ENCODE measurements at places on chromosomes 2 and 18.

DNA sequence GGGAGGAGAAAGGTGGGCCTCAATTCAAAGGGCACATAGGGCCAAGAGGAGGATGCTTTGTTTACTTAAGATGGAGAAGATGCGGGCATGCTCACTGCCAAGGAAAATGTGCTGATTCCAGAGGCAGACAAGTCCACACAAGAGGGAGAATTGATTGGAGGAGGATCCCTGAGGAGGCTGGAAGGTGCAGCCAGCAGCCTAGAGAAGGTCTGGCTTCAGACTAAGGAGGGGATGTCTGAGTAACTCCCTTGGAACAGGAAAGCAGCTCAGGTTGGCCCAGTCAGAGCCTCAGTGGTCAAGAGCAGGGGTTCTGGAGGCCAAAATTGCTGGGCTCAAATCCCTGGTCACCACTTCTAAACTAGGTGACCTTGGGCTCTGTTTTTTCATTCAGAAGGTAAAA lies 265.5 kb upstream of the NCKAP5 start:
- DNase-seq = no peak

GRCh38 chr2:193824474-193824873 lies 1629.7 kb upstream of the TMEFF2 start:
- no peak for DNase-seq

- no peak for DNase-seq
Measured at GRCh38 chr2:123853161-123853560, 171.9 kb upstream of the CNTNAP5 start.

DNA sequence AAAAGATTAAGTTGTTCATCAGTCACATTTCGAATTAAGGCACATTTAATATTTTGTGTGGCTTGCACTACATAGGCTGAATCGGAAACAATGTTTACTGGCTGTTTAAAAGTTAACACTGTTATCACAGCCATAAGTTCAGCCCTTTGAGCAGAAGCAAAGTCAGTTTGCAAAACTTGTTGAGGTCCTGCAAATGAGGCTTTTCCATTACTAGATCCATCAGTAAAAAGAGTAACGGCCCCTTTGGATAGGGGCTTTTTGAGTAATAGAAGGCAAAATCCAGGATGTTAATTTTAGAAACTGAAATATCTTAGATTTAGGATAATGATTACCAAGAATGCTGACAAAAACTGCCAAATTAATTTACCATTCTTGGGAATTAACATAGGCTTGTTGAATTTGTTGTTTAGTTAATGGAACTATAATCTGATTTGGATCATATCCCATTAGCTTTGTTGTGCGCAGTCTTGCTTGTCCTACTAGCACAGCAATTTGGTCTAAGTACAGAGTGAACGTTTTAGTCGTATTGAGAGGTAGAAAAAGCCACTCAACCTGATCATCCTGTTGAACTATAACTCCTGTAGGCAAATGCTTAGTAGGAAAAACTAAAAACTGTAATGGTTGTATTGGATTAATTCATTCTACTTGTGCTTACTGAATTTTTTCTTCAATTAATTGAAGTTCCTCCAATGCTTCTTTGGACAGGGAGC lies 13.9 kb upstream of the SUCLG1 start:
- DNase-seq = no peak

- DNase-seq = no peak
Measured at GRCh38 chr2:99688699-99689098, 198.9 kb upstream of the REV1 start.

- no peak for DNase-seq
Measured at GRCh38 chr2:24527536-24527935, 36.5 kb downstream of the NCOA1 start.

DNA sequence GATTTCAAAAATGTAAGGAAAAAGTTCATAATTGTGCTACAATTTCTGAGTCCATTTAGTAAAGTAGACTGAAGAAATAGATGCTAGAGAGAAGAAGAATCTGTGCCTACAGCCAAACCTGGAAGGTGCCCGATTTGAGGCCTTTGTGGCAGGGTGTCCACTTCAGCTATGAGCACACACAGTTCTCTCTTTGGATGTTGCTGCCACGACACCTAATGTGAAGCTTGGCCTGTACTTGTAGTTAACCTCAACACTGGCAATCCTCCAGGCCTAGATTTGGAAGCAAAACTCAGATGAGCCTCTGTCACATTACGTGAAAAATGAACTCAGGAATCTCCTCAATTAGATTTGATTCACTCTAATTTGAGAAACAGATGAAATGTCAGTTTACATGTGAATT lies 90.1 kb upstream of the LRP1B start:
- no peak for DNase-seq

GRCh38 chr2:55502590-55503141 lies 16.9 kb upstream of the CFAP36 start:
- DNase-seq = no peak

- DNase-seq = peak; percentile 5
Measured at GRCh38 chr2:211035548-211036185, 479.3 kb downstream of the CPS1 start.

- DNase-seq = no peak
Measured at GRCh38 chr2:122595065-122595464, 839.6 kb downstream of the TSN start.

- DNase-seq = no peak
Measured at GRCh38 chr2:118752762-118753429, 94.6 kb downstream of the EN1 start.

DNA sequence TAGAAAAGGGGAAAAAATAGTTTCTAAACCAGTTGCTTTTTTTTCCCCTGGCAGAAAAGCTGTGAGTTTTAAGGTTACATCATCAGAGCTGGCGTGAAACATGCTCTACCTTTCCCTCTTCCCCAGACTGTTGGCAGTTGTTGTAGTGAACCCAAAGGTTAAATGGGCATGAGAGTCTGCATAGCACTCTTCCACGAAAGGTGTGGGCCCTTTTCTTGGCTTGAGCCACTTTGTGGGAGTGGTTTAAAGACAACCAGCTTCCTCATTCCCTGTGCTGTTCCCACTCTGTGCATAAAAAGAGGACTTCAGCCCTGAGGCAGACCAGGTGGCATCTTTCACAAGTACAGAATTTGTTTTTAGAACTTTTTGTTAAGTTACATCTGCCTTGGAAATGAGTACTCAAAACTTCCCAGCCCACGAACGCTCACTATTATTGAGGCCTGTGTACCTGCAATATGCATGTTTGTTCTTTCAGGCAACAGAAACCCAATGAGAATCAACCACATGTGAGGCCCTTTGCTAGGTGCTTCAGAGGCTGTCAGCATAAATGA lies 243.8 kb downstream of the BABAM2 start:
- DNase-seq = peak; percentile 27

DNA sequence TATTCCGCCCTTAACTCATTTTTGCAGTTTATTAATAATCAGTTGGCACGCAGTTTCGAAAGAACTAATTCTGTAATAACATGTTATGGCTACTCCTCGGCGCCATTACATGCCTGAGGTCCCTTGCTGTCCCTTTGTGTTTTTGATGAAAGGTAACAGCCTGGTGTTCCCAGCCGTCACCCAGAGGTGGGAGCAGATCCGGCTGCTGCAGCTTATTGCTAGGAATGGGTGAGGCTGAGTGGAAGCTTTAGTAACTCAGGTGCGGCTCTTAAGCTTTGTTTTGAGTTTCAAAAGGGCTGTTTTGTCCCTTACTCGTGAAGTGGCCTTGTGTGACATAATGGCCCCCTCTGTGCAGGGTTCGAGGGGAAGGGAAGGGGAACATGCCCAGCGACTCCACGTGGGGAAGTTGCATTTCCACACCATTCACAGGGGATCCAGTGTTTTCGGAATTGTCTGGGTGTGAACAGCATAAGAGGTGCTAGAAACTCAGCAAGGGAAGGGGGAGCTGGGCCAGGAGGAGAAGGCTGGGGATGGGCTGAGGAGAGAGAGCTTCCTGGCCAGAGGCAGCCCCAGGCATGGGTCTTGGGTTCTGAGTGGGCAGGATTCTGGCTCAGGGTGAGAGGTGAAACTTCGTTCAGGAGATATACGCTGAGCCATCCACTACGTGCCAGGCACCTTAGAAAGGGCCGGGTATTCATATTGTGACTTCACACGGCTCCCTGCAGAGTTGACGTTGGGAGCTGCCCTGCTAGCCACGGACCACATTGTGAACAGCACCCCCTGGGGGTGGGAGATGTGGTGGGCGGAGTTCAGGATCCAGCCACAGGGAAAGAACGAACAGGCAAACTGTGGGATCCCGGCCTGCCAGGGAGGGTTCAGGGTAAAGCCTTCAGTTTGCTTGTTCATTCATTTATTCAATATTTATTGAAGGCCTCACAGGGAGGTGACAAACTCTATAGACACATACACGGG lies 84.4 kb downstream of the TGOLN2 start:
- DNase-seq = no peak

GRCh38 chr2:46802665-46803546 lies 112.7 kb downstream of the MCFD2 start:
- DNase-seq = no peak

DNA sequence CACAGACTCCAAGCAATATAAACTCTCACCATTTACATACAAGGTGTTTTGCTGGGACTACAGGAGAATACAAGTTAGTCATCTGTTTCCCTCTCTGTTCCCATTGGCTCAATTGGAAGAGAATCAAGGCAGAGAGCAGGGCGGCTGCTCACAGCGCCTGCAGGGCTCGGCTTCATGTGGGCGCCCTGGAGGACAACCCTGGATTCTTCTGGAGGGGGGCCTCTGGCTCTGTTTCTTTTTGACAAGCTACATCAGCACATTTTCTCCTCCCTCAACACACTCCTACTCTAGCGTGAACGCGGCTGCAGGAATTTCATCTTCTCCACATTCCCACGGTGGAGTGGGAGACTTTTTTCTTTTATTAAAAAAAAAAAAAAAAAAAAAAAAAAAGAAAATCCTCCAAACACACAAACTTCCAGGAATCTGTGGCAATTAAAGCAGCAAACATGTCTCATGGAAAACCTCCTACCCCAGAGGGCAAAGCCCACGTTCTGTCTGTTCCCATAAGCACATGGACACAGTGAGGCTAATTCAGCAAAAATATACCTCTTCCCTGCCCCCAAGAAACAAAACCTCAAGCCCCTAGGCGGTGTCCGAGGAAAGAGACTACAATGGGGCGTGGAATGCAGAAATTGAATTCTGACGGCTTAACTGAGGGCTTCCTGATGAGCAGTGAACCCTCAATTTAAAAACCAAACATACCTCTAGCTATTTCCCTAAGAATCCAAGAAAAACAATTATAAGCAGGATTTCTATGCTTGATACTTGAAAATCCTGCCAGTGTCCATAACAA lies 50.6 kb downstream of the PARD6G start:
- no peak for DNase-seq

GRCh38 chr2:127783101-127783500 lies 27.9 kb downstream of the WDR33 start:
- no peak for DNase-seq

DNA sequence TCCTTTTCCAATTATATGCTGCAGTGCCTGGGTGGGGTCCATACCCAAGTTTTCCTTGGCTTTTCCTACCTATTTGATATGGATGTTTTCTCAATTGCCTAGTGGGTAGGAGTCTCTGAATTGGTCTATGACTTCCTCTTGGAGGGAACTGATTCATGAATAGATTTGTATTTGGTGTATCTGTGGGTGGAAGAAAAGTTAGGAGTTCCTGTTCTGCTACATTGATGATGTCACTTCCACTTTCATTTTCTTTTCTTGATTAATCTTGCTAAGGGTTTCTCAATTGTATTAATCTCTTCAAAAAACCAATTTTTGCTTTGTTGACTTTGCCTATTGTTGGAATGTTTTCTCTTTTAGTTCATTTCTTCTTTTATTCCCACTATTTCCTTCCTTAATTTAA lies 37.4 kb upstream of the SLC9A2 start:
- DNase-seq = no peak

GRCh38 chr2:180202467-180202951 lies 195.4 kb upstream of the CWC22 start:
- DNase-seq = peak; percentile 10

GRCh38 chr2:233953087-233953801 lies 36.1 kb downstream of the TRPM8 start:
- DNase-seq = no peak

- no peak for DNase-seq
Measured at GRCh38 chr2:13180729-13181128, 464.0 kb downstream of the TRIB2 start.

GRCh38 chr18:77218642-77219041 lies 31.0 kb upstream of the GALR1 start:
- no peak for DNase-seq

GRCh38 chr2:54658564-54659071 lies 64.8 kb upstream of the EML6 start:
- no peak for DNase-seq

- DNase-seq = no peak
Measured at GRCh38 chr2:127683757-127684156, 8.4 kb upstream of the LIMS2 start.

DNA sequence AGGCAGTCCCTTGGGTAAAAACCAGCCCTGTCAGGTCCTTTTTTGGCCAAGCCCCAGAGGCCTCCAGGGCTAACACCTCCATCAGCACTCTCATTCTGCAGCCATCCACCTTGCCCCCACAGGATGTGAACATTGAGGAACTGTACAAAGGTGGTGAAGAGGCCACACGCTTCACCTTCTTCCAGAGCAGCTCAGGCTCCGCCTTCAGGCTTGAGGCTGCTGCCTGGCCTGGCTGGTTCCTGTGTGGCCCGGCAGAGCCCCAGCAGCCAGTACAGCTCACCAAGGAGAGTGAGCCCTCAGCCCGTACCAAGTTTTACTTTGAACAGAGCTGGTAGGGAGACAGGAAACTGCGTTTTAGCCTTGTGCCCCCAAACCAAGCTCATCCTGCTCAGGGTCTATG lies 7.3 kb downstream of the IL1F10 start:
- no peak for DNase-seq

- peak; percentile 26 for DNase-seq
Measured at GRCh38 chr2:133817680-133818566, 249.7 kb upstream of the NCKAP5 start.

GRCh38 chr2:32841931-32842898 lies 104.5 kb upstream of the LTBP1 start:
- DNase-seq = no peak

DNA sequence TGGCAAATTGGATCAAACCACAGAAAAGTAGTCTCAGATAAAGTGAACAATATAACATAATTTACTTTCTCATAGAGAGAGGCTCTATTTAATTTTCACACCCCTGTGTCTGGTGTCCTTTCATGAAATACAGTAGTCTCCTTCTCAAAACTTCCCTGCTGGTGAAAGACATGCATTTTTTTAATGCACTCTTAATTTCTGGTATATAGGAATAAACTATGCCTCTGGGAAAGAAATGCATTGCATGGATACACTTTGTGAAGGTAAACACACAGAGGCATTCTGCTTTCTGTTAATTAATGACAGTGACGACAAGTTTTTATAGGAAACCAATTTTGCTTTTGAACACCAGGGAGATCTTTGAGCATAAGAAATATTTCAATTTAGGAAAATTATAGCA lies 24.1 kb upstream of the TMEM178A start:
- no peak for DNase-seq

Data from renal cortex interstitium (tissue), 15 donors.